ENCODE measurements at places on chromosomes 12 and 14.

GRCh38 chr12:17971850-17972249, 118.1 kb downstream of the RERGL start:
- DNase-seq, result no peak

- DNase-seq, result no peak
Measured at GRCh38 chr14:32197919-32198318, 3.9 kb upstream of the RNU6-7 start.

- DNase-seq, result no peak
Measured at GRCh38 chr12:117171499-117172162, 18.6 kb downstream of the FBXO21 start.

- no peak for DNase-seq
Measured at GRCh38 chr12:124579921-124580517, 12.6 kb upstream of the NCOR2 start.

DNA sequence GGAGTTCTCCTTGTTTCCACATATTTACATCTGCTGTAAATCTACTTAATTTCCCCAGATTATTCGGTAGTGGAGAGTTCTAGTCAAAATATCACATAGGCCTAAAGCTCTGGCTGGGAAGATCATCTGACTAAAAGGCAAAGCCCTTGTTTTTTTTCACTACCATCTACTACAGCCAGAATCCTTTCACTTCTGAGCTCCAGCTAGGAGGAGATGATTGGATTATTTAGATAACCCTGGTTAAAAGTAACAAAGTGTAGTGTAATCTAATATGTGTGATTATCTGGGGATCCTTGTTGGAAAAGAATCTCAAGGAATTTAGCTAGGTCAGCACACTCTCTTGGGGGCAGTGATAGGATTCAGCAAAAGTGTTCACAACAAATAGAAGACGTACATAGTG, 125.4 kb downstream of the DYRK2 start:
- no peak for DNase-seq

DNA sequence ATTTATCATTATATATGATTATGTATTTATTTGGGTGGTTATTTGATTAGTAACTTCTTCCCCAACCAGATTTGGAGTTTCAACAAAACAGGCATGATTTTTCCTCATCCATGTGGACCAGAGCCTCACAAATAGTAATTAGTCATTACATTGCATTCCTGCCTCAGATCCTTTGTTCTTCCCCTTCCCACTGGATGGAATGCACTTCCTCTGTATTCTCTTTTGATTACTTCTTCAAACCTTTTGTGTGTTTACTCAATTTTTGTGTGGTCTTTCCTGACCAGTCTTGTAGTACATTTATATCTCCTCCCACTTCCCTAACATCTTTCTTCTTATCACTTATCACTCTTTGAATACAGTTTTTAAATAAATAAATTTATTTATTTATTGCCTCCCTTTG, 15.5 kb downstream of the SYT1 start:
- DNase-seq, result no peak

- no peak for DNase-seq
Measured at GRCh38 chr14:68394764-68395143, 398.1 kb downstream of the ZFP36L1 start.

DNA sequence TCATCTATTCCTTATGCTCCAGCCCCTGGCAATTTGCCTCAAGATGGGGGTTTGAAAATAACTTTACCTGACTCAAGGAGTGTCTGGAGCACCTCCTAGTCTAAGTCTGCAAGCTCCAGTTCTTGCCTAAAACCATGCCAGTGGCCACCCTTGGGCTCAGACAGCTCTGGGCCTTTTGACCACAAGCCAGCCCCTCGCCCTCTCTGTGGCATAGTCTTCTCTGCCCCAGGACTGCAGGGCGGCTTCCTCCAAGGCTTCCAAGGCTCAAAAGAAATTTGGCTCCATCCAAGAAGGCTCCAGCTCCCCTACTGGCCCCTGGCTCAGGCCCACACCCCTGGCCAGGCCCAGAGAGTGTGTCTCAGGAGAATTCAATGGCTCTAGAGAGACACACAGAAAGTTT, 14.8 kb downstream of the ACVRL1 start:
- no peak for DNase-seq

- no peak for DNase-seq
Measured at GRCh38 chr12:94089891-94090290, 58.5 kb upstream of the PLXNC1 start.

- DNase-seq, result no peak
Measured at GRCh38 chr12:42372154-42372791, 46.3 kb downstream of the PPHLN1 start.

GRCh38 chr14:80805136-80805535, 136.4 kb downstream of the CEP128 start:
- DNase-seq, result no peak

DNA sequence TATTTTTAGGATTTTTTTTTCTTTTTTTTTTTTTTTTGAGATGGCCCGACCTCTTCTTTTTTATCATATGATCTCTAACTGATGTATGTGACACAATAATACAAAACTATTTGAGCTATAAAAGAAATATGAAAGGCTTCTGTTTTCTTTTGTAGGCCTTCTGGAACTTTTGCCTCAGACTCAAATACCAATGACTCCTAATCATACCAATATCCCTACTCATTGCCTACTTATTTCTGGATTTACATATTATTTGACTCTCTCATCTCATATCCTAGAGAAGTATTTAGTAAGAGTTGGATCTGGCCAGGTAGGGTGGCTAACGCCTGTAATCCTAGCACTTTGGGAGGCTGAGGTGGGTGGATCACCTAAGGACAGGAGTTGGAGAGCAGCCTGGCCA, 12.7 kb upstream of the WDR89 start:
- no peak for DNase-seq

All from CD8-positive, alpha-beta memory T cell (primary cell).